Stimulated activated CD4-positive, alpha-beta T cell treated with anti-CD3 and anti-CD28 coated beads, TNF-alpha, amount 100 ng/mL, for 1 hour (primary cell): ENCODE measurements at places on chromosomes 6 and 20.

DNA sequence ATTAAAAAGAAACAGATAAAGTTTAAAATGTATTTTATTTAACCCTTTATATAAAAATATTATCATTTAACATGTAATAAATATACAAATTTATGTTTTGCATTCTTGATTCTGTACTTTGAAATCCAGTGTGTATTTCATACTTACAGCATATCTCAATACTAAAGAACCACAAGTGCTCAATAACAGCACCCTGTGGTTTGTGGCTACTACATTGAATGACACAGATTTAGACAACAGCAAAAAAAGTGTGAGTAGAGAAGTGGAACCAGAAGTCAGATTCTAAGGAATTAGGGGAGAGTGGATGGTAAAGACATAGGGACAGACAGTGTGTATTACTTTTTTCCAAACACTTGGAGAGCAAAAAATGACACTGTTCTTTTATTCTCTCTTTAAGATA, 524.5 kb downstream of the BMP2 start:
- no peak for DNase-seq

GRCh38 chr6:19692506-19693298, 144.5 kb upstream of the ID4 start:
- DNase-seq = no peak

DNA sequence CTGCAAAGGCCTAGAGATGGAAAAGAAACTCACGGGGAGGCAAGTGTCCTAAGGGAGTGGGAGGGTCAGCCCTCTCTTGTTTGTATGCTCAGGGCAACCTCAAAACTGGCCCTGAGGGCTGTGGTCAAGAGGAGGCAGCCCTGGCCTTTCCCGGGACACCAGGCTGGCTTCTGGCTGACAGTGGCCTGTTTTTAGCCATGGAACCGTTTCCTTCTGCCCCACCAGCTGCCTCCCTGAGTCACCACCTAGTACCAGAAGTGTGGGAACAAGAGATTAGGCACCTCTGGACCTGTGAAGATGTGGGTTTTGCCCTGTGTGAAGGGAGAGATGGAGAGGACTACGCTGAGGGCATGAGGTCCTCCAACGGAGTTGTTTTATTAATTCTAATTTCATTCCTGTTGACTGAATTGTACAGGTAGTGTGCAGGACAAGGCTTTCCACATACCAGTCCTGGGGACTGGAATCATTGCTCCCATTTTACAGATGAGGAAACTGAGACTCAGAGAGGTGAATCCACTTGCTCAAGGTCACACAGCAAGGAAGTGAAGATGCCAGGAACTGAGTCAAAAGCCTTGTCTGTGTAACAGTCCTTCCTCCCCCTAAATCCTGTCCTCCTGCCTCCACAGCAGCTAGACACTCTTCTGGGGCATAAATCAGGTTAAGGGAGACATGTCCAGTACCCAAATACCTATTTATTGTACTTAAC, 5.5 kb downstream of the FOXS1 start:
- no peak for DNase-seq

GRCh38 chr6:161152907-161153662, 120.8 kb downstream of the AGPAT4 start:
- DNase-seq = no peak

- DNase-seq = no peak
Measured at GRCh38 chr20:60512443-60512842, 554.2 kb downstream of the CDH26 start.

DNA sequence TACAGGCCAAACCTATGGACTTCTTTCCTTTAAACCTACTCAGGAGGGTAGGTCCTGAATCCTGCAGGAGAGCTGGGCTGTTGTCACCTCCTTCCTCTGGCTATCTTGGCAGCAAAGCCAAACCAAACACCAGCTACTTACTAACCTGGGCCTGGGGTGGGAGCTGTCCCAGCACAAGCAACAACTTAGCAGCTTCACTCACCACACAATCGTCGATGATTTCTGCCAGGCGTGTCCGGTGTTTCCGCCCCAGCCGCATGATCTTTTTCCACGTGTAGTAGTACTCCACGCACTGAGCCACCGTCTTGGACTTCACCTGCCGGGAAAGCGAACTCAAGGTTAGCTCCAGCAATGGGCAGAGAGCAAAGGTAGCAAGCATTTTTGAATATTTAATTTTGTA, 25.4 kb upstream of the MRPS10 start:
- no peak for DNase-seq

DNA sequence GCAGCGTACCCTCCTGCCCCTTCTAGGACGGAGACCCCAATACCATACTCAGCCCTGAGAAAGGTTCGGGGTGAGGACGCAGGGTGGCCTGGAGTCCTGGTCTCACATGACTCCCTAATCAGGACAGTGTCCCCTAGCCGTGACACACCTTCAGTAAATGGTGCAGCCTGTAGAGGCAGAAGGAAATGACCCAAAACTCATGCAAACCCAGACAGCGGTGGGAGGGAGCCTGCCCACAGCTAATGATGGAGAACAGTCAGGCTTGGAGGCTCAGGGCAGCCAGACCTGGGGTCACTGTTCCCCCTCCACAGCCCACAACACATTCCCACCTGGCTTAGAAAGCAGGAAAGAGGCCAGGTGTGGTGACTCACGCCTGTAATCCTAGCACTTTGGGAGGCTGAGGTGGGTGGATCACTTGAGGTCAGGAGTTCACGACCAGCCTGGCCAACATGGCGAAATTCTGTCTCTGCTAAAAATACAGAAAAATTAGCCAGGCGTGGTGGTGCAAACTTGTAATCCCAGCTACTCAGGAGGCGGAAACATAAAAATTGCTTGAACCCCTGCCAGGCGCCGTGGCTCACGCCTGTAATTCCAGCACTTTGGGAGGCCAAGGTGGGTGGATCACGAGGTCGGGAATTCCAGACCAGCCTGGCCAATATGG, 8.8 kb upstream of the HMGA1 start:
- DNase-seq = no peak

DNA sequence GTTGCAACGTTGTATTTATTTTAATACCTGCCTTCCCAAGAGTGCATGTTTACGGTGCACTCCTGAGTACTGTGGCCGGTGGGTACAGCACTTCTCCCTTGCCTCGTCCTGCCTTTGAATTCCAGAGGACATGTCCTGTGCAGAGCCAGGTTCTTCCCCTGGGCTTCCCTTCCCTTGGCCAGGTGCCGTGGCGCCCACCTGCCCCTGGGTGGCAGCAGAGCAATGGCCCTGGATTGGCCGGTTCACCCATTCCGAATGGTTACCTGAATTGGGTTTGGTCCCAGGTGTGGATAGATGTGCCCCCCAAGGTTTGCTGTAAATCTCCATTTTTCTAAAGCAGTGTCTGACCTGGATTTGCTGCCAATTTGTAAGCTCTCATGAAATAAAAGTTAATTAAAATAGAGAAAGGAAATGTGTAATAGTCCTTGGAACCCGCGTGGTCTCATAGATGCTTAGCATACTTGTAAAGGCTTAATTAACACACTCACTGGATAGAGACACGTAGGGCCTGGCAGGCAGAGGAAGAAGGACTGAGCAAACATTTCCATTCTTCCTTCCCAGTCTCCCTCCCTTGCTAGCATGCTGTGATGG, 40.6 kb downstream of the DTD1 start:
- no peak for DNase-seq

DNA sequence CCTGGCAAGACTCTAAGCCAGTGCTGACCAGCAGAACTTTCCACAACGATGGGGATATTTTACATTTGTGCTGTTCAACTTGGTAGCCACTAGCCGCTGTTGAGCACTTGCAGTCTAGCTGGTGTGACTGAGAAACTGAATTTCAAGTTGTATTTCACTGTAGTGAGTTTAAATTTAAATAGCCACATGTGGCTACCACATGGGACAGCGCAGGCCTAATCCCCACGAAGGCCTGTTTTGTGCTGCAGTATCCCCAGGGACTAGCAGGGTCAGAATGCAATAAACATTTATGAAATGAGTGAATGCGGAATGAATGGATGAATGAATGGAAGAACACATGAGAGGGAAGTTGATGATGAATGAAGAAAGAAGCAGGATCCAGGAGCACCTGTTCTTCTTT, 115.8 kb downstream of the TRERF1 start:
- DNase-seq = no peak

GRCh38 chr6:130183271-130184222, 39.2 kb downstream of the SAMD3 start:
- DNase-seq = no peak

GRCh38 chr6:169843110-169843509, 91.7 kb downstream of the ERMARD start:
- no peak for DNase-seq

GRCh38 chr6:113160306-113161017, 696.7 kb upstream of the MARCKS start:
- no peak for DNase-seq

DNA sequence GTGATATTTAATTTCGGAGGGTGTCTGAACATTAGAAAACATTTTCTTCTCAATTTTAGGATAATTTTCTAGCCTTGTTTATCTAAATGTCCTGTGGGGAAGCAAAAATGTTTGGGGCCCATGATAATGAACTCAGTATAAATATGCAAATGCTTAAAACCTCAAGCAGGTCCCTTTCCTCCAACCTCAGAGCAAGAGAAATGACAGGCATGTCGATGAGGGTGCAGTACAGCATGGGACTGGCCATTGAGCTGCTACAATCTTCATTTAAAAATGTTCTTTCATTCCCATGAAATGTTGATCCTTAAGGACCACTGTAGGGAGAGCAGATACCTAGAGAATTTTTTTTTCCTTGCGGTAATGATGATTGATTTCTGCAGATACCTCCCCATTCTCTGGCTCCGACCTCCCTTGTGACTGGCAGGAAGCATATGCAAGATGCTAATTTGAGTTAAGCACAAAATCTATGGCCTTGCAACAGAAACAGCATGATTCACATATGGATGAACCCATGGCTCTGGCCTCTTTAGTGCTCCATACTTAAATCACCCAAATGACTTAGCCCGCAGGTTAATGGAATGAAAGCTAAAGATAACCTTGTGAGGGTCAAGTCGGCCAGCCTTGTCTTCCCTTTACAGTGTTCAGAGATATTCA, 243.3 kb downstream of the SOX4 start:
- DNase-seq = no peak

DNA sequence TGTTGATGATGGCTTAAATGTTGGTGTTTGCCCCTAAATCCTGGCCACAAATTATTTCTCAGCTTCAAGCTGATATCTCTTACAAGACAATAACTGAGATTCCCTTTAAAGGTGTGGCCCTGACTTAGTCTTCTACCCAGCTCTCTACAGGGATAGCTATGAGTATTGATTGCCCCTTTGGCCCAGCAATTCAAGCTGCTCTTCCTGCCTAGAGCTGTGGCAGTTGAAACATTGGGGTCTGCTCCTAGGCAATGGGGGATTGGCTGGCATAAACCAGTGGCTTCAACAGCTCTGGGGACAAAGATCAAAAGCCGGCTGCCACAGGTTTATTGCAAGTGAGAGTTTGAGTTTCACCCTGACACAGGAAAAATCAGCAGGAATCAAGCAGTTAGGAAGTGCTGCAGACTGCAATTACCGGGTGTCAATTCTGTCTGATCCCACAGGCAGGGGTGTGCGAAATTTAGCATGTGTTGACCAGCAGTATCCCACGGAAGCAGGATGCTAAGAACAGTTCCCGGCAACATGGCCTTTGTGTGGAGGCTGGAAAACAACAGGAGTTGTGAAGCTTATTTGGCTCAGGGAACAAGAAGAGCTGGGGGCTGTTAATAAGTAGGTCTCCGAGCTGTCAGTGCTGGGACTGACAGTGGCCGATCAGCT, 66.2 kb upstream of the IYD start:
- DNase-seq = no peak

- DNase-seq = no peak
Measured at GRCh38 chr6:68915586-68915985, 280.5 kb downstream of the ADGRB3 start.

GRCh38 chr20:47951521-47951971, 166.3 kb upstream of the SULF2 start:
- DNase-seq = no peak

DNA sequence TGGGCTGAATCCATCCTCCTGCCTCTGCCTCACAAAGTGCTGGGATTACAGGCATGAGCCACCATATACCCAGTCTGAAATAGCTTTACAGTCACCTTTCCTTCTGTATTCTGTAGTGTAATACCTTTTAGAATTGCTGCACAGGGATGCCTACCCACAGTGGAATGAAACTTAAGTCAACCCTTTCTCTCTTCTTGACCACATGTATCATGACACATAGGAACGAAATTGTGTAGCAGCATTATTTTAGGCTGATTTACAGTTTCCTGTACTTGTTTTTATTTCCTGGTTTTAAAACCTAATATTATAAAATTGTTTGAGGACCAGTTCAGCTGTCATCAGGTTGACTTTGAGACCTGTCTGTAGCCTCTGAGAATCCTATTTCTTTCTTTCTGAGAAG, 297.8 kb downstream of the ZFAND3 start:
- no peak for DNase-seq

DNA sequence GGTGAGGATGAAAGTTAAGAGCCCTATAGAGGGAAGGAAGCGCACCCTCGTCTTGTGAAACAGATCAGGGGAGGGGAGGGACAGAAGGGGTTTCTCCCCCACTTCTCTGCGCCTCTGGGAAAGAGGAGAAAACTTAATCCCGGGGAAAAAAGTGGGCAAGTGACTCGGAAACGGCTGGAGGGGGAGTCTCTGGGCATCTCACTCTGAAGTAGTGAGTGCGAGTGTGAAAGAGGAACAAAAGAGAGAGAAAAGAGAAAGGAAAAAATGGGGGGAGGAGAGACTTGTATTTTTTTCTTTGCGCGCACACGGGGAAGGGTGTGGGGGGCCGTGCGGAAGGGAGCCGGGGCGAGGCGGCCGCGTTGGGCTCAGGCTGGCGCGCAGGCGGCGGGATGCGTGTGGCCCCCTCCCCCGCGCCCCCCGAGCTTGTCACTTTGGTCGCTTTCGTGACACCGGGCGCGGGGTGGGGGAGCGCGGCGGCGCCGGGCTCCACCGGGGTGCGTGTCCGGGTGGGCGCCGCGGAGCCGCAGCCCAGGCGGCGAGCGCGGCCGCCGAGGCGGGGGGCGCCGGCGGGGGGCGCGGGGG, 454 bp downstream of the L3MBTL3 start:
- DNase-seq = peak; percentile 28

- DNase-seq = no peak
Measured at GRCh38 chr20:11918391-11918845, 725 bp downstream of the BTBD3 start.

- DNase-seq = no peak
Measured at GRCh38 chr6:118577972-118578371, 29.9 kb downstream of the PLN start.

GRCh38 chr6:49982046-49982445, 12.6 kb upstream of the DEFB113 start:
- DNase-seq = no peak

DNA sequence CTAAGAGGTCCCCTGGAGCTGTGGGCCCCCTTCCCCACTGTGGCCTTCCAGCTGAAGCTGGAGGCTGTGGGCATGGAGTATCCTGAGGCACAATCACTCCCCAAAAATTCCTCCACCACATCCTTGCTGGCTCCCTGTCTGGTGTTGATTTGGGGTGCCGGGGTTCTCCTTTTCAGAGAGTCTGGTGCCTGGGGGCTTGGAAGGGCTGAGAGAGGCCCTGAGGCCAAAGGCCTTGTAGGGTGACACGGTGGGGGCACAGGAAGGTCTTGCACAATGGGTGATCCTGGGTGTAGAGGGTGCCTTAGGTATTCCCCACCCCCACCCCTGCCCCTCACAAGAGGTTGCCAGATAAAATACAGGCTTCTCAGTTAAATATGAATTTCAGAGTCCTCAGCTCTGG, 33.2 kb upstream of the VEGFA start:
- DNase-seq = no peak
